Gastroesophageal sphincter (tissue), 4 donors: ENCODE measurements at places on chromosomes 4 and X. TPM values are rescaled to one million over a fixed set of nuclear protein-coding genes. Genes with fewer than 3 reads are reported as not detected.

Gene SLITRK2
- total RNA-seq: 0.93 TPM

Gene FAM184B
- not detected for total RNA-seq

Gene IL3RA
- total RNA-seq: 7.0 TPM

Gene NLRP2B
- total RNA-seq: not detected

Gene LANCL3
- total RNA-seq: 2.8 TPM

Gene SAT1
- total RNA-seq: 167 TPM

Gene AASDH
- 11.5 TPM for total RNA-seq

Gene BEX4
- 51.5 TPM for total RNA-seq

Gene CAPN6
- total RNA-seq: 1.1 TPM

Gene PNMA6F
- not detected for total RNA-seq
